ENCODE measurements at places on chromosomes 16 and 17.

DNA sequence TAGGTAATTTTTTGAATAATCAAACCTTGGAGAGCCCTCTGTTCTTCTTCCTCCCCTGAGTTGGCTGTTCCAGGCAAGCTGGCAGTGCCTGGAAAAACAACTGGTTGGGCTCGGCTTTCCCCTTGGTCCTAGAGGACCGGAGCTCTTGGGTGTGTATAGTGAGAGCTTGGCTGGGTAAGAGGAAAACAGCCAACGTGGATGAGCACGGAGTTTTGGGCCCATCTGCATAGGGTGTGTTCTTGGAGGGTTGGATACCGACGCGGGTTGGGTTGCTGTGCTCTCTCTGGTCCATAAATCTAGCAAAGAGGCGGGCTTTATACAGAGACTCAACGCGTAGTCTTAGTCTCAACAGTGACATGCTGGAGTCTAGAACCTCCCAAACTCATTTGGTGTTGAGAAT is 23.2 kb downstream of the ITGB3 start:
- no peak for DNase-seq

DNA sequence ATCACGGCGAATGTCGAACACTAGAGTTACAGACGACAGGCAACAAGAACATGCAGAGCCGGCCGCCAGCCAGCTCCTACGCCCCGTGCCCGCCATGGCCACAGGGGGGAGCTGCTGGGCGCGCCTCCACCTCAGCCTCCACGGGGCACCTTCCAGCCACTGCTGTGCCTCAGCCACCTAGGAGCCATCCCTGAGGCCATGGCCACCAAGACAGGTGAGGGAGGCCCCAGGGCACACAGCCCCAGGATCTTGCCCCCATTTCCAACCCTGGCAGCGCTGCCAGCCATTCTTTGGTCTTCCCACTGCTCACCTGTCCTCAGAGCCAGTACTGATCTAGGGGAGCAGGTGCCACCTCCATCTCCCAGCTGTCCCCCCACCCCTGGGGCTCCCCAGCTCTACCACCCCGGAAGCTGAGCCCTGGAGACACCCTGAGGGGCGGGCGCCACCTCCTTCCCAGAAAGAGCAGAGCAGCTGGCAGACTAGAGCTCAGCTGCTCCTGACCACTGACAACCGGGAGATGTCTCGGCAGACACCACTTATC is 11.8 kb downstream of the GNPTG start:
- no peak for DNase-seq

DNA sequence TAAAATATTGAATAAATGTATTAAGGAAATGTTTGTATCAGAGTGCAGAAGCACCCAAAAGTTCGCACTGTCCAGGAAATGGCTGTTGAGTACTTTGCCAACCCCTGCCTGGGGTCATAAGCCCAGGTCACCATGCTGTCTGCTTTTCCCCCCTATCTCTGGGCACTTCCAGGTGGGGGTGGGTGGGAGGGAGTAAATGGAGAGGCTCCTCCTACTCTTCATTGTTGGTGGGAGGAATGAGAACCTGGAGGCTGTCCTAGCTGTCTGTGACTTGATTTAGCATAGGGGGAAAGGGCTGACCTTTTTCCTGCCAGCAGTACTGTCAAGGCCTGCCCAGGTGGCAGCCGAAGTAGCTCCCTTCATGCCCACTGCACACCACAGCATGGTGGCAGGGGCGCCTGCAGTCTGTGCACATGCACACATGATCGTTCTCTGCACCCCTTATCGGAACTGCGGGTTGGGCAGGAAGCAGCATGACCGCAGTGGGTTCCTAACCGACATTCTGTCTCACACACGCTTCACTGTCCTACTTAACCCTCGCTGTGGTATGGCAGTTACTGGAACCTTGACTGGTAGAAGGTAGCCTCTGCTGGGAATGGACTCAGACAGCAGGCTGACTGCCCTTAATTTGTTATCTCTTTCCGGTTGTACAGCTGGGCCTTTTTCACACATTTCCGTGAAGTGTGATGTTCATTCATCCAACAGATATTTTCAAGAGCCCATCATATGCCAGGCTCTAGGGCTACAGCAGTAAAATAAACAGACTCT is 41.5 kb downstream of the LDHD start:
- no peak for DNase-seq

DNA sequence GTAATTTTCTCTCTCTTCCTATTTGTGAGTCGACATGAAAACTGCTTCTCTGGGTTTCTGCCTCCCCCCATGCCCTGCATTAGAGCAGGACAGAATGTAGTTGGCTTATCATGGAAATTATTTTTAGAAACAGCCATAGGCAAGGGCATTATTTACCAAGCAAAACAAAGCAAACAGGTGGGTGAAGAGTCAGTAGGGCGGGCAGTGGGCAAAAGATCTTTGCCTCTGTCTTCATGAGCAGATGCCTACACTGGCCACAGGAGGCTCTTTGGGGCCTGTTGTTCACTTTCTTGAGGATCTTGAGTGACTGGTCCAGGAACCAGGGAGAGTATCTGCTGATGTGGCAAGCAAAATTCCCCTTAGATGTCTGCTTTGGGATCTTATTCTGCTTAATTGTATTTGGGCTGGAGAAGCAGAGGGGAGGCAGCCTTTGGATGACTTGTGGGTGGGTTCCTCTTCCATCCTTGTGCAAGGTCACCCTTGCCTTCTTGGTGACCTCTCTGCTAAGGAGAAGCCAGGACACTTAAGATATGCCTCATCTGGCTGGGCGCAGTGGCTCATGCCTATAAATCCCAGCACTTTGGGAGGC is 42.5 kb upstream of the CLEC19A start:
- no peak for DNase-seq

- no peak for DNase-seq
Measured at GRCh38 chr17:30278032-30278431, 13.7 kb downstream of the BLMH start.

GRCh38 chr16:88938777-88939244 is 38.2 kb downstream of the CBFA2T3 start:
- no peak for DNase-seq

DNA sequence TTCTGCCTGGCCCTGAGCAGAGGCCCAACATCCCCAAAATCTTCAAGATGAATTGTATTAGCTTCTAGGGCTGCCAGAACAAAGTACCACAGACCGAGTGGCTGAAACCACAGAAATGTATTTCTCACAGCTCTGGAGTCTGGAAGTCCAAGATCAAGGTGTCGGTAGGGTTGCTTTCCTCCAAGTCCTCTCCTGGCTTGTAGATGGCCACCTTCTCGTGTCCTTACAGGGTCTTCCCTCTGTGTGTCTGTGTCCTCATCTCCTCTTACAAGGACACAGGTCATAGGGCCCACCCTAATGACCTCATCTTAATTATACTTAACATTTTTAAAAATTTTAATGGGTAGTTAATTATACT is 215.7 kb downstream of the NTN1 start:
- DNase-seq = no peak

GRCh38 chr17:47423406-47424295 is 99.9 kb downstream of the EFCAB13 start:
- no peak for DNase-seq

- no peak for DNase-seq
Measured at GRCh38 chr16:66479661-66480264, 52.7 kb downstream of the BEAN1 start.

- no peak for DNase-seq
Measured at GRCh38 chr16:84600343-84601229, 17.3 kb downstream of the COTL1 start.

DNA sequence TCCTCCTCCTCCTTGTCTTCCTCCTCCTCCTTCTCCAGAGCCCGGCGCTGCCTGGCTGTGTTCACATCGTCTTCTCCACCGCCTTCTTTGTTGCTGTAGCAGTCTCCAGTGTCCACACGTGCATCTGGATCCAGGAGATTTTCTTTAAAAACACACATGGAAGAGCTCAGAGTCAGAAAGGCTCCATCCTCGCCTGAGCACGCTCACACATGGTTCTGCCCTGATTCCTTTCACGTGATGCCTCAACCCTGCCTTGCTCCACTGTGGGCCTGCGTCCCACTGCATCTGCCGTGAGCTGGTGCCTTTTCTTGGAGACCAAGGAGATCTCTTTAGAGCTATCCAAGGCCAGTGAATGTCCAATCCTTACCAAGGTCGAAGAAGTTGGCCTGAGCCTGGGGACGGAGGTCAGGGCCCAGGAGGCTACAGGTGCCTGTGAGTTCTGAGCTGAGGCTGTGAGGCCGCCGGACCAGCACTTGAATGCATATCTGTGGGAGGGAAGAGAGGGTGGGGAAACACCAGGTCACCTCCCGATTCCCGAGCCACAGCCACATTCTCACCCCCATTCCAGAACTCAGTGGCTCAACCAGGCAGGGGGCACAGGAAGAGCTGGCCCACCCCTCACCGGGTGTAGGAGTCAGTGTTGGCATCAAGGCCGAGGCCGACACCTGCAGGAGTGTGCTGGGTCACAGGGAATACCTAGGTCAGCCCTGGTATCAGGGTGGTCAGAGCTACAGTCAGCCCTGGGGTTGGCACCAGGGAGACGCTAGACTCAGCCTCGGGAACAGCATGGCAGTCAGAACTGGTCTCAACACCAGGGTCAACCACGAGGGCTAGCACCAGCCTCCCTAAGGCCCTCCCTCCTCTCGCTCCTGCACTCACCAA is 37.6 kb downstream of the HASPIN start:
- no peak for DNase-seq

GRCh38 chr17:82248815-82249674 is 20.2 kb downstream of the SLC16A3 start:
- DNase-seq = no peak

DNA sequence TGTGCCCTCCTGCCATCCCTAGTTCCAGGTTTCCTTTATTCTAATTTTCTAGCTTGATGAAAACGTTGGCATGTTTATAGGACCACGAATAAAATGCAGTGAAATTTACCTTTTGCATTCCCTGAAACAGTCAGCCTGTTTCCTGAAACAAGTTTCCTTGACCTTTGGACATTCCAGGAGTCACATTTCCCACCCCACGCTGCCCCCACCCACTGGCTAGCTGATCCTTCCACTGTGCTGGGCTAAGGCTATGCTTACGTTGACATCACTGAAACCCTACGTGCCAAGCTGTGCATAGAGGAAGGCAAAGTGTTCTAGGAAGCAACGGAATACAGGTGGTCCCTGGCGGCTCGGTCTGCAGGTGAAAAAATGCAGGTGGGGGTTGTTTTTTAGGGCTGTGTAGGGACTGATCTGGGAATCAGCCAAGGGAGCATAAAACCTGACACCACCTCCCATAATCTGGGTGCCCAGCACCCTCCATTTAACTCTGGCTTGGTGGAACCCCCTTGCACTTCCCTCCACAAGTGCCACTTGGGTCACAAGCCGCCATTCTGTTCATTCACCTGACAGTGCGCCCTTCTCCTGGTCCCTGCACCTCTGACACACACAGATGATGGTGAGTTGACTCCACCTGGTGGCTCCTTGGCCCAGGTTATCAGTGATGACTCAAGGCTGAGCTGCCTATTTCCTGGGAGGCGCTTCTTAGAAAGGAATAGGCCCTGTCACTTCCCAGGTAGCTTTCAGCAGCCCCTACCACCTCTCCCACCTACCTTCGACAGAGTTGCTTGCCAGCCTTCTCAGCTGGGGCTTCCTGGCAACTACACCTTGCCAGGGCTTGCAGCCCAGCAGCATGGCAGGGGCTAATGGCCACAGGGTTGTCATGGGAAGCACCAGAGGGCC is 83.7 kb downstream of the N4BP1 start:
- no peak for DNase-seq

- DNase-seq = no peak
Measured at GRCh38 chr16:89572485-89573205, 2.9 kb upstream of the CPNE7 start.

GRCh38 chr17:13509527-13509926 is 92.2 kb downstream of the HS3ST3A1 start:
- DNase-seq = no peak

GRCh38 chr17:8173871-8174322 is 2.3 kb downstream of the TMEM107 start:
- DNase-seq = no peak

DNA sequence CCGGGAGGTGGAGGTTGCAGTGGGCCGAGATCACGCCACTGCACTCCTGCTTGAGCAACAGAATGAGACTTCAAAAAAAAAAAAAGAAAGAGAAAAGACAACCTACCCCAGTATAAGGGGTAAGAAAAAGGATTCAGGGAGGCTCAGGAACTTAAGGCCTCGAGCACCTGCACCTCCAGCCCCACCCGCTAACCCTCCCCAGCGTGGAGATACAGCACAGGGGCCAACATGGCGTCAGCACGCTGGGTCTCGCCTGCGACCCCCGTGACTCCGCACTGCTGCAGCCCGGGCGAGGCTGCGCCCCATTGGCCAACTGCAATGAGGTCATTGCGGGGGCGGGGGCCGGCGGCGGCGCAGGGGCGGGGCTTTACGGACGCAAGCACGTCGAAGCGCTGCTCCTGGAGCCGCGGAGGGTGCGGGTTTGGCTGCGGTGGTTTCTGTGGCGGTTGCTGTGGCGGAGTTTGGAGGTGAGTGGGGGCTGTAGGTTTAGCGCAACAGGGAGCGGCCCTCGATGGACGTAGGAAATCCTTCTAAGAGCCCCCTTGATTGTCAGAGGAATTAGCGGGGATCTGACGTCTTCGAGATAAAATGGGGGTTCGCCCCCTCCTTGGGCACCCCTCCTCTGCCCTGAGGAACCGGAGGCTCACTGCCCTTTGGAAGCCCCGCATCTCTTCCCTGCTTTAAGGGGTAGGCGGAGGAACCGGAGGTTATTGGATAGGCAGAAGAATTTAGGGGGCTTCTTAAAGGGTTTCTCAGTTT is at the start of gene ATP6V0A1:
ATP6V0A1 (plus strand) TSS at position 382 of the 759 bp plus-strand sequence. CDS start 2,017 bp downstream, outside the sequence.
- no peak for DNase-seq

DNA sequence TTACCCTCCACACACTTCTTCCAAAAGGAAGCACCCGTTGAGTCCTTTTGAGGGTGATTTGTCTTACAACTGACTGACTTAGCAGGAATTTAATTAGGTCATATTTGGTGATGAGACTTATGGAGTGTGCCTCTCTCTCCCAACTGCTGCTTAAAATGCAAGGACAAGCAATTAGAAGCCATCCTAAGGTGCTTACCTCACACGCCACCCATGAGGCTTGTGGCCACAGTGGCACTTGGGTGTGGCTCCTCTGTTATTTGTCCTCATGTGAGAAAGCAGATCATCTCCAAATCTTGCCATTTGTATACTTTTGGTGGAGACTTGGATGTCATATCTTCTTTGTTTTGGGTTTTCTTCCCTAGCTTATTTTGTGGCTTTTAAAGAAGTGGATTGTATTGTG is 61.6 kb downstream of the WNT3 start:
- DNase-seq = no peak

- no peak for DNase-seq
Measured at GRCh38 chr17:33580215-33580614, 287.1 kb upstream of the ASIC2 start.

GRCh38 chr17:65328567-65328966 is 191.4 kb downstream of the RGS9 start:
- no peak for DNase-seq

DNA sequence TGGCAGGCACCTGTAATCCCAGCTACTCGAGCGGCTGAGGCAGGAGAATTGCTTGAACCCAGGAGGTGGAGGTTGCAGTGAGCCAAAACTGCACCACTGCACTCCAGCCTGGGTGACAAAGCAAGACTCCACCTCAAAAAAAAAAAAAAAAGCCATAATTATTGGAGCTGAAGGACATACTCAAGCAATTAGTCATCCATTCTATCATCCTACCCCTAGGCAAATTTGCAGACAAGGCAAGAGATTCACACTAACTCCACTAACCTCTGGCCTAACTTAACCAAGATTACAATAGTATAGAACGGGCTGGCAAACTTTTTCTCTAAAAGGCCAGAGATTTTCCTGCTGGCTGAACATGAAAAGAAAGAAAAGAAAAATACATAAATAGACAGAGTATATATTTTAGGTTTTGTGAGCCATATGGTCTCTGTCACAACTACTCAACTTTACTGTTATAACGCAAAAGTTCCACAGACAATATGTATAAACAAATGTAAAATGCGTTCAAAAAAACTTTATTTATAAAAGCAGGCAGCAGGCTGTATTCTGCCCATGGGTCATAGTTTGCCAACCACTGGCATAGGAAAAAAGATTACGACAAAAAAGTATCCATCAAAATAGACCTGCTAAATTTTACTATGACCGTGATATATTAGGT is 29.7 kb downstream of the BRIP1 start:
- no peak for DNase-seq
